CD4-positive, alpha-beta T cell treated with Interleukin-15 for 1 hour (primary cell): ENCODE measurements at places on chromosomes 6 and 20.
A peak's percentile ranks its signal among the peaks of the same experiment; 100 is the strongest.

DNA sequence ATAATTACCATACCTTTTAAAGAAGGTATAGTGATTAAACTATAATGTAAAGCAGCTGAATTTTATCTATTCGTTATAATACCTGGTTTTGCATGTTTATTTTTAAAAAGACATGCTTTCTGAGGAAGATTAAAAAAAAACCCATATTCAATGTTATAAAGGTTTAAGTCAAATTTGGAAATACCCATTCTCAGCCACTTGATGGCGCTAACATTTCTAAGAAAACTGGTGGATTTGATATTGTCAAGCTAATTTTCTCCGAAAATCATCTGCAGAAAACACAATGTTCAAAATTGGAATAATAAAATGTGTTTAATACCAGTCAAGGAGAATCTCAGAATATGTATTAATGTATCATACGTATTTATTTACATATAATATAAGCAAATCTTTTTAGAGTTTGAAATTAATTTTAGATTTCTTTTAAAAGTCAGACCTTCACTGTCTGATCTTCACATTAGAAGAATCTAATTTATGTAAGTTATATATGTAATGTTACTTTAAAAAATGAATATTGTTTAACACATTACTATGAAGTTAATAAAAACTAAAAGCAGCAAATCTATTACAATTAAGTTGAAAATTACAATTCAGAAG is 35.0 kb downstream of the SHPRH start:
- DNase-seq: no peak

- no peak for DNase-seq
These were observed 18.4 kb downstream of the DYNLRB1 start for GRCh38 chr20:34534391-34535165.

DNA sequence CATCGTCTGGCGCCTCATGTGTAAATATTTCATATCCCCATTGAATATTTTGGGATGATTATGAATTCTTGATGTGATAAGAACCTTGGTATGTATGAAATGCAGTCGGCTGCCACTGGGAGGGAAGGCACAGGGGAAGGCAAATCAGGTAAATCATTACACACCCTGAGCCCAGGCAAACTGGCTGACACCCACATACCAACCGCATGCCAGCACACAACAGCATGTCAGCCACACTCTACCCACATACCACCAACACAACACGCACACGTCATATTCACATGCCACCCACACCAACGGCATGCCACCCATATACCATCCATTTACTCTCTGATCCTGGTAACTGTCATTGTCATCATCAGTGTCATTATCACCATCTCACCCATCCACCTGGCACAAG is 28.3 kb upstream of the MDGA1 start:
- DNase-seq: no peak

- DNase-seq: no peak
These were observed 6.3 kb downstream of the ZMYND8 start for GRCh38 chr20:47350181-47350550.

- no peak for DNase-seq
These were observed 182.8 kb downstream of the ZMYND8 start for GRCh38 chr20:47173596-47174216.

DNA sequence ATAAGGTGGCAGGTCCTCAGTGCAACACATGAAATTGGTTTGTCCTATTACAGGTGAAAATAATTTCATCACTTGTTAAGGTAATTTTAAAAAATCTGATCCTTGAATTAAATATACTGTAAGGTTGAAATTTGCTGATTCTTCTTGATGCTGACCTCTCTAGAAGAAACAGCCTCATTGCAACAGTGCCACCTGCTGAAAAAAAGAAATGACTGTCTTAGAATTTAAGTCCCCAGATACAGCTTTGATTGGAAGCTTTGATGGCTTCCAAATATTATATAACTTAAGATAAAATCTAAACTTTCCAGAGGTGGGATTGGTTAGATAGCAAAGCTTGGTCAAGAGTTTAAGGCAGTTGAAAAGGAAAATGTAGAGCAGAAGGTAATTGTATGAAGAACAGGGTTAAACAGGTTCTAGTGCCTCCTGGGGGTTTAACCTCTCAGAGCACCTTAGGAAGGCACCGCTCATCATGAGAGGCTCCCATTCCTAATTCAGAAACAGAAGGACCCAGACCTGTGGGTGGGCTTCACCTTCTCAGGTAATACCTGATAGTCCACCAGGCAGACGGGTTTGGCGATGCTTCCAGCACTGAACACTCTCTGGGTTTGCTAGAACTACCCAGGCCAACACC is 401.0 kb downstream of the PAX1 start:
- no peak for DNase-seq

GRCh38 chr6:37547564-37548061 is 47.9 kb upstream of the CCDC167 start:
- DNase-seq: peak; percentile 24

GRCh38 chr6:64732888-64733287 is 974.1 kb downstream of the EYS start:
- DNase-seq: no peak

- no peak for DNase-seq
These were observed 96.8 kb upstream of the SOX4 start for GRCh38 chr6:21496706-21497105.
